ENCODE measurements at places on chromosomes 6 and 20. TPM values are rescaled to one million over a fixed set of nuclear protein-coding genes. Genes with fewer than 3 reads are reported as not detected.

Gene GJA1
- 0.24 TPM for total RNA-seq

Gene OR2J3
- total RNA-seq = not detected

Gene NKAPL
- 0.64 TPM for total RNA-seq

Gene PSMG4
- total RNA-seq = 38.1 TPM

DNA sequence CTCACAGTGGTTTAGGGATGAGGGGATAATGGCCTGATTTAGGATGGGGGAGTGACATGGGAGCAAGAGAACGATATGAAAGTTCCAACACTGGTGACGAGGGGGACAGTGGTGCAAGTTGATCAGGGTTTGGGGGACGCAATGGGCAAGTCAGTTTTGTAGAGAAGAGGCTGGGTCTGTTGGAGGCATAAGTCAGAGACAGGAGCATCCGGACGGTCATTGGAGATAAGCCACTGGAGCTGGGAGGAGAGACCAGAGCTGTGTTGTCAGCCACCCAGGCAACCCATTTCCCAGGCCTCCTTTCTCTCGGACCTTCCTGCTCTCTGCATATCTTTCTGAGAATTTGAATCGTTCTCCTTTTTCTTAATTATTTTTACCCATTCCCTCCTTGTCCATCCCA, 9.5 kb downstream of the DNPH1 start:
- DNase-seq = no peak

DNA sequence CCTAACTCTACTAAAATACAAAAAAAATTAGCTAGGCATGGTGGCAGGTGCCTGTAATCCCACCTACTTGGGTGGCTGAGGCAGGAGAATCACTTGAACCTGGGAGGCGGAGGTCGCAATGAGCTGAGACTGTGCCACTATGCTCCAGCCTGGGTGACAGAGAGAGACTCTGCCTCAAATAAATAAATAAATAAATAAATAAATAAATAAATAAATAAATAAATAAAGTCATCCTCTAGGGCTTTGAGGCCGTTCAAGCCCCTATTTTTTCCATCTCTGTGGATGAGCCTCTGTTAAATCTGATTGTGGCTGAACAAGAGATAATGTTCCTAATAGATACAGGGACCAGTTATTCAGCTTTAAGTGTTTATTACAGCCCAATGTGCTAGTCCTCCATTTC, 31.8 kb upstream of the FAM110A start:
- no peak for DNase-seq

GRCh38 chr20:46712056-46712636, 2.7 kb downstream of the SLC2A10 start:
- DNase-seq = no peak

GRCh38 chr6:158769771-158770432, 49.3 kb downstream of the EZR start:
- no peak for DNase-seq

Gene FKBP1C
- total RNA-seq = 1.5 TPM

DNA sequence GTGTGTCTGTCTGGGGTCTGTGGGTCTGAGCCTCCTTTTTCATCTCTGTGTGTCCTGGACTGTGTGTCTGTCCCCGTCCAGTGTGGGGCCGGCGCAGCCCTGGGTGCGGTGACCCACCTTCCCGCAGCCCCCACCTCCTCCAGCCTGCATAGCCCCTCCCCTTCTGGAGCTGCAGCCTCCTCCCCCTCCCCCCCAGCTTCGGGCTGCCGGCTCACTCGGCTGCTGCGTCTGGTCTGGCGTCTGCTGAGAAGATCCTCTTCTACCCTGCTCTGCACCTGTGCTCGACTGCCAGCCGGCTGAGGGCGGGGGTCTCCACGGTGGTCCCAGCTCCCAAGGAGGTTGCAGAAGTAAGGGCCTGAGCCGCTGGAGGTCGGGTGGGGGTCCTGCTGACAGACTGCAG, 7.6 kb upstream of the LKAAEAR1 start:
- no peak for DNase-seq

- no peak for DNase-seq
Observed at GRCh38 chr6:5132731-5133130, 47.6 kb downstream of the PPP1R3G start.

GRCh38 chr6:128327890-128328289, 192.5 kb downstream of the PTPRK start:
- DNase-seq = peak; percentile 3

Gene ZNF334
- 5.1 TPM for total RNA-seq

Gene KIF13A
- not detected for total RNA-seq

- DNase-seq = no peak
Observed at GRCh38 chr6:49839957-49840356, 26.4 kb downstream of the CRISP1 start.

DNA sequence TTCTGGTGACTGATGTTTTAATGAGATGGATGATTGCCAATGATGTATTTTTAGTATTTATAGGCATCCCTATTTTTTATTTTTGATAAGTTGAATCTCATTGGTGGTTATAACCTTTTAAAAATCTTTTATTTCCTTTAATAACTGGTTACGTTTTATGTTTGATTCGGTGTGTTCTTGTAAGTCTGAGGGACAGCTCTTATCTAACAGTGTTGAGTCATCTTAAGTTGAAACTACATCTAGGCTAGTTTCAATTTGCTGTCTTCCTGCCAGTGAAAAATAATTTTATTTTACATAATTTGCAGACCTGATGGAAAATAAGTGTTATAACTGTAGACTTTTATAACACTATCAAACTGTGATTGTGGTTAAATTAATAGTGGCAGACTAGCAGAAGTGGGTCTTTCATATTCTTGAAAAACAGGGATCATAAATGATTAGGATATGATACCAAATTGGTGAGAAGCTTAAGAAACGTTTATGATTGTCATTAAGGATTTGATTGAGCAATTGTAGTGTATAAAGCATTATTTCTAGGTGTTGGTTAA, 4.6 kb downstream of the AFDN start:
- DNase-seq = no peak

Measured in activated naive CD8-positive, alpha-beta T cell treated with anti-CD3 and anti-CD28 coated beads for 36 hours (primary cell).